ENCODE measurements at places on chromosomes 13 and 19.

DNA sequence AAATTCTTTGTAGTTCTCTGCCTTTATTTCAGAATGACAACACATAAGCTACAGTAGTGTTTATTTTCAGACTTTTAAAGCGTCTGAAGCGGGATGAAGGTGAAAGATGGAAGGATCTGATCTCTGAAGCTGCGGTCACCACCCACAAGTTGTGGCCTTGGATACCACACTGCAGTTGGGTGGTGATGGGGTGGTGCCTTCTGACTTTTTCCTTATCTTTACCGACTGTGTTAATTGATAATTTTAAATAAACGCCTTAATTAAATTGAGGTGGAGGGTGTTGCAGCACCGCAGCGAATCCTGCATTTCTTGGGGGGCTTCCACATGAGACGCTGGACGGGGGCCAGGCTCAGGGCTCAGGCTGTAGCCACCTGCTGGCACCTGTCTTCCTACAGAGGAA lies 1.3 kb downstream of the TFDP1 start:
- no peak for DNase-seq

- no peak for DNase-seq
These were observed 12.4 kb downstream of the ERFL start for GRCh38 chr19:41915776-41916414.

GRCh38 chr13:54750521-54750920 lies 1721.9 kb downstream of the OLFM4 start:
- no peak for DNase-seq

DNA sequence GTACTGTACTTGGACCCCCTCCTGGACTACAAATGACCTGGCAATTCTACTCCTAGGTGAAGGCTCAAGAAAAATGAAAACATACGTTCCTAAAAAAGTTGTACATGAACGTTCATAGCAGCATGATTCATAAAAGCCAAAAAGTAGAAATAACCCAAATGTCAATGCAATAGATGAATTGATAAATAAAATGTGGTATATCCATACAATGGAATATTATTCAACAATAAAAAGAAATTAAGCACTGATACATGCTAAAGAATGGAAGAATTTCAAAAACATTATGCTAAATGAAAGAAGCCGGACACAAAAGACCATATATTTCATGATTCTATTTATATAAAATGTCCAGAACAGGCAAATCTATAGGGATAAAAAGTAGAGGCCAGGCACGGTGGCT lies 9.5 kb downstream of the ZNF432 start:
- no peak for DNase-seq

- DNase-seq = no peak
These were observed 6.0 kb downstream of the PEX11G start for GRCh38 chr19:7482584-7483439.

GRCh38 chr13:33310245-33311038 lies 24.9 kb upstream of the STARD13 start:
- DNase-seq = no peak

DNA sequence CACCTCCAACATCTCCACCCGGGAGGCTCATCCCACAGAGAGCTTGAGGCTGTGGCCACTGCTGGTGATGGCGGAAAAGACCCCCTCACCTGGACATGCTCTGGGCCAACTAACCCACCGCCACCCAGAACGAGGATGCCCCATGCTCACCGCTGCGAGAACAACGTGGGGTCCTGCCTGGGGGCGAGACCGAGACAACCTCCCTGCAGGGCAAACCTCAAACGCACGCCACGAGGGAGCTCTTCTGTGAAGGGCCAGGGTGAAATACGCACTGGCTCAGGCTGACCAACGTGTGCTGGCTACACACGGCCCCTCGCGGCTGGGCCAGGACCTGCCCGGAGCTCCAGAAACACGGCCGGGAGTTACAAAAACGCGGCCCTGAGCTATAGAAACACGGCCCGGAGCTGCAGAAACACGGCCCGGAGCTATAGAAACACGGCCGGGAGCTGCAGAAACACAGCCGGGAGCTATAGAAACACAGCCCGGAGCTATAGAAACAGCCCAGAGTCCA lies 19.0 kb upstream of the PLPP2 start:
- DNase-seq = no peak

- no peak for DNase-seq
These were observed 26.0 kb upstream of the PEG3 start for GRCh38 chr19:56866538-56866937.

GRCh38 chr13:97388373-97388772 lies 45.6 kb upstream of the RAP2A start:
- no peak for DNase-seq

GRCh38 chr19:20423381-20424197 lies 142.0 kb downstream of the ZNF737 start:
- peak; percentile 88 for DNase-seq

All from cardiac fibroblast (primary cell).